Activated CD4-positive, alpha-beta T cell treated with anti-CD3 and anti-CD28 coated beads, Interleukin-2, Interleukin-4, amounts not matched to agents 100 ng/mL and 50 ng/mL, durations not matched to agents 16 hours and 8 hours (primary cell): ENCODE measurements at places on chromosomes 4 and X.

DNA sequence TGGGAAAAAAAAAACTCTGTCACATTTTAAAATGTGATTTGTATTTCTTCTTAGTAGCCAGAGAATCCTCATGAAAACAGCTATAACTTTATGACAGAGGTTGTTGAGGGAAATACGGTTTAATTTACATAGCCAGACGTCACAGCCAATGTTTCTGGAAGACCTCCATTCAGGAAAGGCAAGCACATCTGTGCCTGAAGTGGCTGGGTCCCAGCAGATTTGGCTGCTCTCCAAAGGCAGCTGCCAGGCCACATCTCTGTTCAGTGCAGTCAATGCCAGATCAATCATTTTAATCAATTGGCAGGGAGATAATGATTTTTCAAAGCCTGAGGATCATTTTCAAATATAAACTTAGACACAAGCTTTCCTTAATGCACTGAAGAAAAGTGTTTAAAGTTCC is 86.5 kb upstream of the ZIC3 start:
- DNase-seq, result no peak

- DNase-seq, result no peak
Measured at GRCh38 chr4:169131556-169132208, 121.6 kb upstream of the CBR4 start.

DNA sequence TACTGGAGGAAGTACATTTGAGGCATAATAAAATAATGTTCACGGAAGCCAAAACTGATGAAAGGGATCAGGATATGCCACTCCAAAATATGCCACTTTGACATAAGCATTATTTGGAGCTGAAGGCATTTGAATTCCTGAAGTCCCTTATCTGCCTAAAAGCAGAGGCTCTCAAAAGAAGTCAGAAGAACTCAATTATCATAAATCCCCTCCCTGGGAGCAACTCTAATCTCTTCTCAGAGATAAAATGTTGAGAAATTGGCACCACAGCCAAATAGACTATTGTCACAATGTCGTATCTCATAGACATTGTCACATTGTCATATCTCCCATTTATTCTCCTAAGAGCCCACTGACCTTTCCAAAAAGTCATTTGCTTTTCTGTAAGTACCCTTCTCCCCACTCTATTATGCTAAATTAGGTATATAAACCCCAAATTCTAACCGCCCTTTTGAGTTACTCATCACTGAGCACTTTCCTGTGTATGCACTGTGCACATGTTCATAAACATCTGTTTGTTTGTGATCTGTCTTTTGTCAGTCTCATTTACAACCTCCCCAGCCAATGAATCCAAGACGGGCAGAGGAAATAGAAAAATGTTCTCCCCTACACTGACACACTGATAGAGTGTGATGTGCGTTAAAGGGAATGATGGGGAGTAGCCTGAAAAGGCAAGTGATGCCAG is 78.5 kb upstream of the NAF1 start:
- DNase-seq, result no peak

- no peak for DNase-seq
Measured at GRCh38 chrX:109472939-109473735, 8.7 kb downstream of the GUCY2F start.

GRCh38 chr4:7909463-7910262 is 30.0 kb downstream of the AFAP1 start:
- DNase-seq, result no peak

GRCh38 chr4:8847764-8848163 is 23.9 kb downstream of the HMX1 start:
- DNase-seq, result no peak

- DNase-seq, result no peak
Measured at GRCh38 chrX:148741441-148741840, 241.0 kb downstream of the AFF2 start.

DNA sequence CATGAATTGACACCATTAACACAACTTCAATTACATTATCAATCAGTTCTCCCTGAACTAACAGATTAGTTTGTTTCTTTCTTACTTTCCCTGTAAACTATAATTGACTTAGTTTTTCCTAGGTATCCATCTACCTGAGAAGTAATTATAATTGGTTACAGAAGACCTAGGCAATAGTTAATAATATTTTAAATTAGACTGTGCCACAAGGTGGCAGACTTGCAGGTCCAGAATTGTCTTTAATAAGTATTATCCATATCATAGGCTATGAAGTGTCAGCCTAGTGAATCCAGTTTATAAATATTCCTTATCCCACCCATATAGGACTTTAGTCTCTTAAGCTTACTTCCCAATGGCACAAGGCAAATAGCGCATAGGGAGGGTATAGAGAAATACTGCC is 48.9 kb upstream of the FAM47B start:
- no peak for DNase-seq

DNA sequence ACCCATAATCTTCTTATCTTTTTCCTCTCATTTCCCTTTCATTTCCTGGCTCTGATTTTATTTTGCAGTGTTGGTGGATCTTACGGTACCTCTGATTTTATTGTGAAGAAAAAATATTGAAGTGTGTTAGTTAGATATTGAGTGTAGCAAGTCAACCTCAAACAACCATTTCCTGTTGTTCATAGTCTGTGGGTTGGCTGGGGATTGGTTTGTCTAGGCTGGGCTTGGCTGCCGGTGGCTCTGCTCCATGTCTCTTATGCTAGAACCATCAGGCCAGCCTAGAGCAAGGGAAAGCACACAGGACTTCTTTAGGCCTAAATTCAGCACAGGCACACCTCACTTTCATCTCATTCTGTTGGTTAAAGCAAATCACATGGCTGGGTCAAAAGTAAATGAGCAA is 383.1 kb upstream of the LCORL start:
- DNase-seq, result no peak

DNA sequence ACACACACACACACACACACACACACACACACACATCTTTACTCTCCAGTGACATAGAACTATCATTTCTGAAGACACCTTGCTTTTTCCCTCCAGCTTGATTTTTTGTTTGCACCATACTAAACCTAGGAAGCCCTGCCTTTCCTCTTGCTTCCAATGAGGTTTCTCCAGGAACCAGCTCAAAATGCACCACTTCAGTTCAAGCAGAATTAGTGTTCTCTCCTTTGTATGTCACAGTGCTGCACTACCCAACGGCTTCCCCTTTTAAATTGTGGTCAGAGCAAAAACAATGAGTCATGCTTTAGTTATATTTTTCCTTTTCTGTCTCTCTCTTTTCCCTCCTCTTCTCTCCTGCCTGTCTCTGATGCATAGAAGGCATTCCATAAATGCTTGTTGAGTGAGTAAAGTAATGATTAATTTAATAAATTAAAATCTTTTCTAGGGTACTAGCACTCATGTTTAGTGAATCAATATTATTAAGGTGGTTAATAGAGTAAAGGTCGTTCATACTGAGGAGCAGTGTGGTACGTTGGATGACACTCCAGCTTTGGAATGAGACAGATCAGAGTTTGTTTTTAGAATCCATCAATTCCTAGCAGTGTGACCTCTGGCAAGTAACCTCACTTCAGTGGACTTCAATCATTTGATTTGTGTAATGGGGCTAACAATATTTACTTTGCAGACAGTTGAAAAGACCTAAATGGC is 5.9 kb downstream of the RTL3 start:
- peak; percentile 40 for DNase-seq

DNA sequence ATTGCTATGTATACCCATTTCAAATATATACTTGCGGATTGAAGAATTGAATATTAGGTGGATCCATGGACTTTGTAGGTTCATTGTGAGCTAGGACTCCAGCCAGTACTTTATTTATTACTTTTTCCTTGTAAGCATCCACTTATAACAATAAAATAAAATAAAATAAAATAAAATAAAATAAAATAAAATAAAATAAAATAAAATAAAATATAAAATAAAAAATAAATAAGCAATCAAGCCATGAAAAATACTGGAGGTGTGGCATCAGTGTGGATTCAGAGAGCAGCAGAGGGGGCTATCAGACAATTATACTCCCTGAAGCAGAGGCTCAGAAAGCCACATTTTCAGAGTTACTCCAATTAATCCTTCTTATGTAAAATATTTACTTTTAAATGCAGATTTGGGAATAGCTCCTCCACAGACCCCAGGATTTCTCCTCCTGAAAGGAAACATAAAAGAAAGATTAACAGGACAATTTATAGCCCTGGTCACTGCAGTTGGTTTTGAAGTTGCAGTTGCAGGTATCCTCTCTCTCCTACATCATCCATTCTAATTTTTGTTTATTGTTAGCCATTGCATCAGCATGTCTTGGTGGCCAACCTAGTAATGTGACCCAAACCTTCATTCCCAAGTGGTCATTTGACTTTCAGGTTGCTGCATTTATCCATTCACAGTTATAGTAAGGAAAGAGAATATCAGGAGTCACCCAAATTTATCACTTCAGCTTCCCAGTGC is 2025.2 kb upstream of the IGFBP7 start:
- no peak for DNase-seq

- peak; percentile 10 for DNase-seq
Measured at GRCh38 chrX:65821721-65822496, 154.5 kb downstream of the MSN start.

- DNase-seq, result no peak
Measured at GRCh38 chr4:52248820-52249219, 197.7 kb downstream of the SPATA18 start.

DNA sequence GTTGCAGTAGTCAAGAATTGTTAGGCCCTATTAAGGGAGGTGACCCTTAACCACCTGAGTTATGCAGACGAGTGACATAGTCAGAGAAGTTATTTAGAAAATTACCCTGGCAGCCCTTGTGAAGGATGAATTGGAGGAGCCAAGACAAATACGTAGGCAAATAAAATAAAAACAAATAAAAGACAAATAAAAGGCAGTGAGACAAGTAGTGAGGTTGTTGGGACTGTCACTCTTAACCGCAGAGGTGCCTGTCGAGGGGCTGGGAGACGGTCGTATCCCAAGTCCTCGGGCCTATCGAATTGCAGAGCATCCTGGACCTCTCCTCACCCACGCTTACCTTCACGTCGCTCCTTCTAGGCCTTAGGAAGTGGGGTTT is 58.0 kb upstream of the ZC4H2 start:
- DNase-seq, result no peak

- DNase-seq, result no peak
Measured at GRCh38 chrX:2320580-2321327, 180.0 kb downstream of the DHRSX start.

- DNase-seq, result no peak
Measured at GRCh38 chr4:72286185-72286584, 254.4 kb downstream of the NPFFR2 start.

- DNase-seq, result no peak
Measured at GRCh38 chrX:13158911-13159310, 114.5 kb upstream of the FAM9C start.

- no peak for DNase-seq
Measured at GRCh38 chrX:16739574-16739973, 20.2 kb downstream of the SYAP1 start.

- DNase-seq, result no peak
Measured at GRCh38 chrX:72475338-72475737, 97.3 kb downstream of the HDAC8 start.

GRCh38 chrX:1767026-1767425 is 152.2 kb downstream of the ASMT start:
- DNase-seq, result no peak

DNA sequence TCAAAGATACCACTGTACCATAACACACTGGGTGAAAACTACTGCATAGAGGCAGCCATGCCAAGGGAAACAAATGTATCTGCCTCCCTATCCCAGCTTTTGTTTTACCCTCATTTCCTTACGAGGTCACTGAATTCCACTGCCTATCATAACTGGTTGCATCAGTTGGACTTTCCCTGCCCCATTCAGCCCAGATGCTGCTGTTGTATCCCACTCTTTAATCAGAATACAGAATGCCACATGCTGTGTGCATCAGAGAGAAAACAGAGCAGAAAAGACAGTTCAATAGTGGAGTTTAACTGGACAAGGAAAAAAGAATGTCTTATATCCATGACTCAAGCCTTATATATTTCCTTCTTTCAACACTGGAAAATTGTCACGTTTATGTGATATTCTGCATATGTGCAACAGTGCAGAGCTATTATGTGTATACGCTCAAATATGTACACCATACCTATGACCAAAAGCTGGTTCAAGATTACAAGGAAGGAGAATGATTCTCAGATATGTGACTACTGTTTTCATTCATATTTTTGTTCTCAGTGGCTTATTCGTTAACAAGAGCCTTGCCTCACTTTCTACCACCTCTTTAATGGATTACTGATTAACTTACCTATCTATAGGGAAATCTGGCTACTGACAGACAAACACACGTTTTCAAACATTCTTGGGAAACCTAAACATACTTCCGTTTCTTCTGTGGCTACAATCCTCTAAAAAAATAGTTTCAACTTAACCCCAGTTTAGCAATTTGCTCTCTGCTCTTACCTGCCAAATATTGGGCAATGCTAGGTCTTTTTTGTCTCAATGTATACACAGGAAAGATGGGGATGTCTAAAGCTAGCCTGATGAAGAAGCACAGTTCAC is 378.9 kb downstream of the SMARCA1 start:
- DNase-seq, result no peak

DNA sequence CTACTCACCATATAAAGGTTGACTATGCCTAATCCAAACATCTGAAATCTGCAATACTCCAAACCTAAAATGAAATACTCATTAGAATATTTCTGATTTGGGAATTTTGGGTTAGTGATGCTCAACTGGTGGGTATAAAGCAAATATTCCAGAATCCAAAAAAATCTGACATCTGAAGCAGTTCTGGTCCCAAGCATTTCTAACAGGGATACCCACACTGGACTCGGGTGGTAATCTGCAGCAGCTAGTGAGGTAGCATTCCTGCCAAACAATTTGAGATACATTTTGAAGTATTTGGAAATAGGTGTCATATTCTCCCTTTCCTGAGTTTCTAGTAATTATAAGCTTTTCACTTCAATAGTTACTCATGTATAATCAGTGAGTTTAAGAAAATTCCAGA is 49.6 kb upstream of the RPA4 start:
- DNase-seq, result no peak

GRCh38 chr4:3019145-3019846 is 55.0 kb downstream of the HTT-AS start:
- DNase-seq, result no peak

DNA sequence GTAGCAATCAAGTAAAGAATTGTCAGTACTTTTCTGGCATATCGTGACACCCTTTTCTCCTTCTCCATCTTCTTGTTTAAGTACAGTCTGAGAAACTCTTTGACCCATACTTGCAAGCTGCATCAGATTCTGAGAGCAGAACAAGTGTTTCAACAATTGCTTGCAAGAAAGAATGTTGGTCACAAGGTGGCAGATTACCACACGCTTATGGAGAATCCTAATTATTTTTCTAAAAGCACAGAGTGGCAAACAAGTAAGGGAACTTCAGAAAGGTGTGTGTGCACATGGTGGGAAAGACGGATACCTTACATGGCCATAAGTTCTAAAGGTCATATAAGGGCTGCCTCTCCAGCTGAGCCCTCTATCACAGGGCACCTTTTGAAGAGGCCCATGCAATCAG is 136.4 kb upstream of the FGF13 start:
- no peak for DNase-seq
